ENCODE measurements at places on chromosomes 4 and X. TPM values are rescaled to one million over a fixed set of nuclear protein-coding genes. Genes with fewer than 3 reads are reported as not detected.

GRCh38 chr4:155734065-155734464, 24.8 kb upstream of the GUCY1B1 start:
- DNase-seq, result no peak

EREG gene
- polyA plus RNA-seq, result 0.16 TPM

DNA sequence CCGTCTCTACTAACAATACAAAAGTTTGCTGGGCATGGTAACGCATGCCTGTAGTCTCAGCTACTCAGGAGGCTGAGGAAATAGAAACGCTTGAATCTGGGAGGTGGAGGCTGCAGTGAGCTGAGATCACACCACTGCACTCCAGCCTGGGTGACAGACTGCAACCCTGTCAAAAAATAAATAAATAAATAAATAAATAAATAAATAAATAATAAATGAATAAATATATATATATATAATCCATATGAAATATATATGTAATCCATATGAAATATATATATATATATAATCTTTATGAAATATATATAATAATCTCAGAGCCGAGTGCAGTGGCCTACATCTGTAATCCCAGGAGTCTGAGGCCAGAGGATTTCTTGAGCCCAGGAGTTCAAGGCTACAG, 17.8 kb upstream of the RBPJ start:
- DNase-seq, result no peak

PRSS12 gene
- polyA plus RNA-seq, result 5.2 TPM

DNA sequence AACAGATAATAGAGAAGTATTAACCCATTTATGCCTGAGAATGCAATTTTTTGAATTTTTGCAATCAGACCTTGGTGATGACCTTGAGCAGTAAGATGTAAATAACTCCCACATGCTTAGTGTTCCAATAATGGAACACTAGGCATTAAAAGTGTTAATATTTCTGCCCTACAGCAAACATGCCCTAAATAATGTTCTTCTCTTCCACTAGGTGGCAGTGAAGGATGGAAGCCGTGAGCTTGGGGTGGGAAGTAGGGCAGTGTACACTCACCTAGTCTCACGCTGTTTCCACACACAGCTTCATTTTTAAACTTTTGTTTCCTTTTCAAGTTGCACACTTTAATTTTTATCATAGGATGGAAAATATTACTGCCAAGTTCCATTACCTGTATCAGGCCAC, 613.1 kb upstream of the HS3ST1 start:
- DNase-seq, result no peak

GRCh38 chrX:25976683-25977310, 161.3 kb upstream of the MAGEB18 start:
- DNase-seq, result no peak

ATXN3L gene
- polyA plus RNA-seq, result not detected

- DNase-seq, result no peak
Measured at GRCh38 chr4:141569141-141569540, 67.2 kb upstream of the IL15 start.

DNA sequence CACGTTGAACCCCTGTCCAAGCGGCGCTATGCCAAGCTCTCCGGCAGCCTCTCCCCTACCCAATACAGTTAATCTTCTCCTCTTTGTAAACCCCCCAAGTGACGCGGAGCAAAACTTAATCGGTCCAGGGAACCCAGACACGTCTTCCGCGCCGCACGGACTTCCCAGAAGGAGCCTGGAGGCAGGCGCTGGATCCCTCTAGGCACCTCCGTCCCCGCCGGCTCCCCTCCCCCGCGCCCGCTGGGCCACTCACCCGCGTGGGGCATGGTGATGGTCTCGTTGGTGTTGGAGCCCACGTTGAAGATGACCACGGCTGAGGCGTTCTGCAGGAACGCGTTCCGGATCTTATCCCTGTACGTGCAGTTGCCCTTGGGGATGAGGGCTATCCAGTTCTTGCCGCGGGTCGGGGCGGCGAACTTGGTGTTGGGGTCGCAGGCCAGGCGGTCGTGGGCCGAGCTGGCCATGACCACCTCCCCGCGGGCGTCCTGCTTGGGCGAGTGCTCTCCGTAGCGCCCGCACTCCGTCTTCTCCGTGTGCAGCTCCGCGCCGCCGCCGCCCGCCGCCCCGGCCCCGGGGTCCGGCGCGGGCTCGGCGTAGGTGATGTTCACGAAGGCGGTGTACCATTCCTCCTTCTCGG, 1.1 kb downstream of the RNF150 start:
- DNase-seq, result peak; percentile 24

SERTM2 gene
- polyA plus RNA-seq, result 0.22 TPM

DNA sequence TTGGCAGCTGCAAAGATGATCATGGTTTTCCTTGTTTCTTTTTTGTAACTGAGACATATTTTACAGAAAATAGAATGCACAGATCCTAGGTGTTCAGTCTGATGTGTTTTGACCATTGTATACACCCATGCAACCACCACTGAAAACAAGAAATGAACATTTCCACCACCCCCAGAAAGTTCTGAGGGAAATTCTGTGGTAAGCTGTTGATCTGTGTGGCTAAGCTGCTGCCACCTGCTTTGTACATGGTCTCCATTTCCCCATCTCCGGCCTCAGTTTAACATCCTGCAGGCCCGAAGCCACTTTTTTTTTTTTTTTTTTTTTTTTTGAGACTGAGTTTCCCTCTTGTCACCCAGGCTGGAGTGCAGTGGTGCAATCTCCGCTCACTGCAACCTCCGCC, 65.3 kb downstream of the NYX start:
- DNase-seq, result no peak

PUDP gene
- polyA plus RNA-seq, result 30.1 TPM

DNA sequence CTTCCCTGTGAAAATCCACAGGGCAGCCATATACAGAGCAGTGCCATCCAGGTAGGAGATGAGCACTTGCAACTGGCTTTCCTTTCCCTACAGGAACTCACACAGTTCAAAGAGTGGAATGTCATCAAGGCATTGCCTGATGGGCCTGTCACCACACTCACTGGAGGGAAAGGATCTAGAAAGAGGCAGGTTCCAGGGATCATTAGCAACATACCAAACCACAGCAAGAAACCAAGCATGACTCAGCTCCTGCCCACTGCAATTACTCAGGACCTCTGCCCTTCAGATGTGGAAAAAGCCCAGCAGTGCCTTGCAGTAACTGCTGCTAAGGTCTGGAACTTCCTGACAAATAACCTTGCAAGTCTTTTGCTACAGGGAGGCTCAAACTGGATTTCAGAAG, 101.2 kb downstream of the ZNF674 start:
- no peak for DNase-seq

HS6ST2 gene
- 48.5 TPM for polyA plus RNA-seq

DNA sequence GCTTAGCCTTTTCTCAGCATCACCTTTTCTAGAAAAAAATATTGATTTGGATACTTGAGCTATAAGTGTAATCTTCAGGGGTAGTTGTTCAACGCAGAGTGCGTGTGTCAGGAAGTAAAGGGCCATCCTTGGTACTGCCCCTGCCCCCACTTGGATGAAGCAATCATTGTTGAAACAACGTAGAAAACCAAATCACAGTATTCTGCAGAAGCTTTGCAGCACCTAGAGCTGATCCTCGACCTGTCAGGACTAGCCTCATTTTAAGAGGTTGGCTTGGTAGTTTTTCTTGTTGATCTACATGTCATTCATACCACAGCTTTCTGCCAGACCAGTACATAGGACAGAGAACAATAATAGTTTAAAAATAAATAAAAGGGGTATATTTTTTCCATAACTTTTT, 65.3 kb upstream of the MYOZ2 start:
- DNase-seq, result no peak

DNA sequence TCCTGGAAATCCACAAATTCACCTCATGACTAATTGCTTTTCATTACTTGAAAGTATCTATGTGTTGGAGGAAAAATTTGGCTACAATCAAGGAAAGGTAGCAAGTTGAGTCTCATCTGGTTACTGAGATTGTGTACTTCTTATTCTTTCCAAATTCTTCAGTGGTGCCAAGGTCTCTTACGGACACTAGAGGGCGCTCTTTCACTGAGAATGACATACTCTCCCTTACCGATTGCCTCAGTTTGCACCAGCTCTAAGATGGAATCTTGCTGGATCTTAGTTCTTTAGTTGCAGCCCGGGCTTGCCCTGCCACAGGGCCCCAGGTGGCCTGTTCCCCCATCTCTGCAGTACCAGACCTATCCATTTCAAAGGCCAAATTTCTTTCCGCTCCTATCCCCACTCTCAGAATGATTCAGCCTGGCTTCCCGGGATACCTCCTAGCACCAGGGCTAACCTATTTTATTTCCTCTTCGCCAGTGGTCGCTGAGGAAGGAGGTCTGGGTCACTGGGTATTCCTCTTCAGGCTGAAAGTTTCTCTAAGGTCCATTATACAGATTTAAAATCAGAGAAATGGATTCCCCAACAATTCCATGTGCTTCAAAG, 24.6 kb upstream of the GPR50 start:
- DNase-seq, result peak; percentile 59
